ENCODE measurements at places on chromosomes 11 and 22.

DNA sequence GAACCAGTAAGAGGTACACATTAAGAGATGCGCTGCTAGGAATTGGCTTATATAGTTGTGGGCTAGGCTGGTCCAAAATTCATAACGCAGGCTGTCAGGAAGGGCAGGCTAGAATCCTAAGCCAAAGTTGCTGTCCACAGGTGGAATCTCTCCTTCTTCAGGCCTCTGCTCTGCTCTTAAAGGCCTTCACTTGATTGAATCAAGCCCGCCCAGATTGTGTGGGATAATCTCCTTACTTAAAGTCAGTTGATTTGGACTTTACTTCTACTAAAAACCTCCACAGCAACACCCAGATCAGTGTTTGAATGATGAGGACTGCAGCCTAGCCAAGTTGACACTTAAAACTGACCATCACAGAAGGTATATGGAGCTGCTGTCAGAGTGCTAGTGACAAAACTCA, 68.8 kb downstream of the LRRC32 start:
- DNase-seq = no peak

- no peak for DNase-seq
Observed at GRCh38 chr22:25007444-25008106, 55.1 kb downstream of the KIAA1671 start.

DNA sequence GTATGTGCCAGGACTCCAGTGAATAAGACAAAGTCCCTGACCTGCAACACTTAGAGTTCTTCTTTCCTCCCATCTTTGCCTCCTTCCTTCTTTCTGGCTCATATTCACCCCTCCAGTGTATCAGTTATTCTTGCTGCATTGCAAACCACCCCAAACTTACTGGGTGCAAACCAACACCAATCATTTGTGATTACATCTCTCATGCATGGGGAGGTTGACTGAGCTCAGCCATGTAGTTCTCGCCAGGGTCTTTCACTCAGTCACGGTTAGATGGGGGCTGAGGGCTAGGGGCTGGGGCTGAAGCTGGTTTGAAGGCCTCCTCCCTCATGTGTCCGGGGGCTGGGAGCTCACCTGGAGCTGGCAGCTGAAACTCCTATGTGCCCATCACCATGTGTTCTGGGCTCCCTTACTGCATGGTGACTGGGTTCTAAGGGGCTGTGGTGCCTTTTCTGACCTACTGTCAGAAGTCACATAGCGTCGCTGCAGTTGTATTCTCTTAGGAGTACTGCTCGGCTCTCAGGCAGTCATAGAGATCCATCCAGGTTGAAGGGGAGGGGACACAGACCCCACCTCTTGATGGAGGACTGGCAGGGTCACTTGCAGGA, 35.0 kb upstream of the CACNG2 start:
- DNase-seq = no peak

GRCh38 chr11:42975180-42975529, 336.6 kb upstream of the API5 start:
- DNase-seq = no peak

DNA sequence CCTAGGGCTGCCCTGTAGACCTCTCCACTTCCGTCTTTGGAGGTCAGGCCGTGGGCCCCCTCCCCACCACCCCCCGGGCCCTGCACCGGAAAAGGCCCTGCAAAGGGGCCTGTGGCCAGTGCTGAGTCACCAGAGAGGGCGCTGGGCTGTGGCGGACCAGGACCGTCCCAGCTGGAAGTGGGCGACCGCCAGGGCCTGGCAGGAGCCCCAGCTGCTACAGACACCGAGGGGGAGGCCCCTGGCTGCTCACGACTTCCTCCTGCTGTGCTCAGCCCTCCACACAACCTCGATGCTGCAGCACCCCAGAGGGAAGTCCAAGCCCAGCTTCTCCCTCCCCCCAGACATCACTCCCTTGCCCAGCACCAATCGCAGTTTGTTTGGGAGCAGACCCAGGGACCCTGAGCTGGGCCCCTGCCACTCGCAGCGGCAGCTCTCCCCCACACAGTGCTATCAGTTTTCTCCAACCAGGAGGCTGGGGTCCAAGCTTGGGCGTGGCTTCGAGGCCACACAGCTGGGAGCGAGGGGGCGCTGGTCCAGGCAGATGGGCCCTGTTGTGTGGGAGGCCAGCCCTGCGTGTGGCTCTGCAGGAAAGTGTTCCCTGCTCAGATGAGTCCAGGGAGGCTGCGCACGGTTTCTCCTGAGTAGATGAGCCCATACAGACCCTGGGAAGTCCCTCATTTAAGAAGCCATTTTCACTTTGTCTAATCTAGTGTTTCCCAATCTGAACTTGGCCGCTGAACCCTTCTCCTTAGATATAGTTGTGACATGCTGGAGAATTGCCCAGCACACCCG, 5.6 kb upstream of the SH3BP1 start:
- peak; percentile 69 for DNase-seq

DNA sequence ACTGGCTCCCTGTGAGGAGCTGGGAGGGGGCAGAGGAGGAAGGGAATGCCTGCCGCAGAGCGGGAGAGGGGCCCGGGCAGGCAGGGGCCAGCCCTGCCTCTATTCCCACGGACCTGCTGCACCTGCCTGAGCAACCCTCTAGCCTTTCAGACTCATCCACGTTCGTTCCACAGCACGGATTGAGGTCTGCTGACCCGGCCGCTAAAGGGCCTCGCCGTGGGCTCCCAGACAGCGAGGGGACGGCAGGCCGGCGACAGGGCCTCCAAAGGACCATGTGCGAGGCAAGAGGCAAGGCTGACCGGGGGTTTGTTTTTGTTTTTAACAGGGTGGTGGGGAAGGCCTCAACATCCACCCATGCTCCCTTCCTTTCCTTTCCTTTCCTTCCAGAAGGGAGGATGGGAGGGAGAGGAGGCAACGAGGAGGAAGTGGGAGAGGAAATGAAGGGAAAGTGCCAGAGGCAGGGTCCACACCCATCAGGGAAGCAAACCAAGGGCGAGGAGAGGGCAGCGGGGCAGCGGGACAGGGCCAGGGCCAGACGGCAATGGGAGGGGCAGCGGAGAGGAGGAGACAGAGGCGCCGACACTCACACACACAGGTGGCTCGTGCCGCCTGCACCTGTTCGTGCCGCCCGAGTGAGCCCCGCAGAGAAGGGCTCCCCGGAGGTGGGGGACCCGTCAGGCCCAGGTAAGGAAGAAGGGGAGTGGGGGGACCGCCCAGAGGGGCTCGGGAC, 7.5 kb downstream of the LRFN4 start:
- no peak for DNase-seq

DNA sequence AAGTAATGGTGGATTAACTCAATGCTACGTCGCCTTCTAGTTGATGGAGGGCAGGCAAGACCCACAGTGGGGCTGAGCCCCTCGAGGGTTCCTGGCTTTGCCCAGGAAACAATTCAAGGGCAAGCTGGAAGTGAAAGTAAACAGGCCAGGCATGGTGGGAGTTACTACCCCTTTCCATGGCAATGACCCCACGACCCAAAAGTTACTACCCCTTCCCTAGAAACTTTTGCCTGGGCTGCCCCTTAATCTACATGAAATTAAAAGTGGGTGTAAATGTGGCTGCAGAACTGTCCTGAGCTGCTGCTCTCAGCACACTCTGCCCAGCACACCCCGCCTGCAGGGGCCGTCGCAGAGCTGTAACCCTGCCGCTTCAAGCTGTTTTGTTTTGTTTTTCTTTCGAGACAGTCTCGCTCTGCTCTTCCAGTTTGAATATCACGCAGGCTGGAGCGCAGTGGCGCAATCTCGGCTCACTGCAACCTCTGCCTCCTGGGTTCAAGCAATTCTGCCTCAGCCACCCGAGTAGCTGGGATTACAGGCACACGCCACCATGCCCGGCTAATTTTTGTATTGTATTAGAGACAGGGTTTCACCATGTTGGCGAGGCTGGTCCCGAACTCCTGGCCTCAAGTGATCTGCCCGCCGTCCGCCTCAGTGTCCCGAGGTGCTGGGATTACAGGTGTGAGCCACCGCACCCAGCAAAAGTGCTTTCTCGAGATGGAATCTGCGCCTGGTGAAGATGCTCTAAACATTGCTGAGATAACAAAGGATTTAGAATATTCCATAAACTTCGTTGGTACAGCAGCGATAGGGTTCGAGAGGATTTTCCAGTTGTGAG, 5.9 kb upstream of the RNH1 start:
- DNase-seq = no peak

- DNase-seq = no peak
Observed at GRCh38 chr11:18013790-18014507, 1.1 kb upstream of the SERGEF start.

DNA sequence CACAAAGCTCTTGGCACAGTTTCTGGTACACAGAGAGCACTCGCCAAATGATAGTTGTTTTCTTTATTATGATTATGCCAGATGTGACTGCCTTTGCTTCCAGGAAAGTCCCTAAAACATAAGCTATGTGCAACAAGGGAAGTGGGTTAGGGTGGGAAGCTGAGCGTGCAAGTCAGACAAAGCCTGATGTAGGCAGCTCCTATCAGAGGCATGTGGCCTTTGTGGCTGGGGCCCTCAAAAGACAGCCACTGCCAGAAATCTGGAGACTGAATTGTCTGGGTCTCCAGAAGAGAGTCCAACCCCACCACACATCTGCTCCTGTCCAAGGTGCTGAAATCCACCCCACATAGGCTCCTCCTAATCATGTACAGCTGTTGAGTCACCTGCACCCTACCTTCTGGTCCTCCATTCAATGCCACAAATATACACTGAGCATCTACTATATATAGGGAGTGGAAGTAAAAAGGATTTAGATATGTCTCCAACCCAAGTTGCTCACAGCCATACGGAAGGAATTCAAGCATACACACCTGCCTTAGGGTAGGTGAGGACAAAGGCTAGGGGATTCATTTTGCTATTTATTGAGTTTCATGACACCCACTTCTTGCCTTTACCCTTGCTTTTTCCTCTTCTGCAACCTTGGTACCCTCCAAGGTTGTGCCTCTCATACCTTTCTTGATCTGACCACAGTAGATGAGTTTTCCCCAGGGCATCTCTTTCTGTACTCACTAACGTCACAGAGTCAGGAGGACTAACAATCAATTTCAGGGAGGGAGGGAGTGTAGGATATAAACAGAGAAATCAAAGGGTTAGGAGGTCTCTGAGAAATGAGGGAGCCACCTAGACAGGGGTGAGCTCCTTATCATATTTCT, 12.4 kb downstream of the SEC14L3 start:
- DNase-seq = no peak

DNA sequence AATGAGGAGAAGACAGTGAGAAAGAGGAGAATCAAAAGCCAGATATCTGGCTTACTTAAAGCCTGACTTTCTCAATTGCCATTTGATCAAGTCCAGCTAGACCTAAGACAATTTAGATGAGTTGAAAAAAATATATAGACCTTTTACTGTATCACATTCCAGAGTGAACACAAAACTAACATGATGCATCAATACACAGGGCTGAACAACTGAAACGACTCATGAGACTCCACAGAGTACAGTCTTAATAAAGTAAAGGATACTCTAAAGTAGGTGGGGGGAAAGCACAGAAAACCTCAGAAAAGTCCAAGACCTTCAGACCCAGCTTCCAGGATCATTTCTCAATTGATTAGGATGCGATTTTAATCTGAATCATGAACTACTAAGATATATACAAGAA, 95.3 kb upstream of the OR9G4 start:
- DNase-seq = no peak

DNA sequence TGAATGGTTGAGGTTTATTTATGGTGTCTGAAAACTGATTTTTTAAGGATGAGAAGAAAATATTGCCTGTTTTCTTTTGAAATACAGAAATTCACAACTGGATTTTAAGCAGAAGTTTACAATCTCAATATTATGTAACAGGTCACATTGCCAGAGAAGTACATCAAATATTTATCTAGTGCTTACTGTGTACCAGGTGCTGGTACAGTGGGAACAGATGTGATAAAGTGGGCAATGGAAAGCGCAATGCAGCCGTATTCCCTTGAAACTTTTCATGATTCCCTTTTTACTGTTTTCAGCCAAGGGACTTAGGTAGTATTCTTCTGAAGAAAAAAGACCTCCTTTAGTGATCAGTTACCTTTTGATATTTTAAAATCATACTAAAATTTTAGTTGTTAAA, 49.6 kb downstream of the TTC17 start:
- DNase-seq = no peak

DNA sequence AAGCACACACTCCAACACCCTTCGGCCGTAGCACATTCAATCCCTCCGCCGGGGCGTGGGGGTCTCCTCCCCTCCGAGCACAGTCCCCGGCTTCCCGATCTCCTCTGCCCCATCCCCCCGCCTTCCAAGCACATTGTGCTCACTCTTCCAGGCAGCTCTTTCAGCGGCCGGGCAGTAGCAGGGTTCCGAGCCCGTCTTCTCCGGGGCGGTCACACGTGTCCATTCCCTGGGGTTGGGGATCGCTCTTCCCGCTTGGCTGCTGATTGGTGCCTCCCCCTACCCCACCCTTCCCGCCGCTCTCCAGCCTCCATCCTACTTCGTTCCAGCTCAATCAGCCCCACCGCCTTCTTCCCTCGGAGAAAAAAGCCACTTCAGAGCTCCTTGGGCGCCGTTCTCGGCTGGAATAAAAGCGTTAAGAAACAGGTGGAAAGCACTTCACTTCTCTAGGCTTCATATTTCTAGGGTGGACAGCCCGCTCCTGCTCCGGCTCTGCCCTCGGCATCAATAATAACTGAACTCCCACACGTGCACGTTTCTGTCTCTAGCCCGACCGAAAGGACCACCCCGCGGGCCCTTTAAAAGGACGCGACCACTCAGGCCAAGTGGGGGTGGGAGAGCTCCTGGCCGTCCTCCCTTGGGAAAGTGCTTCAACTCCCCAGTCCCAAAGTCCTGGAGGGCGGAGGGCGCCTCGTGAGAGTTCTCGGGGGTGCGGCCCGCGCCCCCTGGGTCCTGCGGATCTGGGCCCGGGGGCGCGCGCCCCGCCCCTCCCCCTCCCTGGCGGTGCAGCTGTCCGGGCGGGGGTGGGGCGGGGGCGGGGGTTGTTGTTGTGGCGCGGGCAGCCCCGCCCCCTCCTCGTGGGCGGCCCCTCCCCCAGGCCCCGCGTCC, 464 bp upstream of the CECR2 start:
- peak; percentile 44 for DNase-seq

GRCh38 chr11:117605331-117605730, 191.7 kb downstream of the DSCAML1 start:
- DNase-seq = no peak

DNA sequence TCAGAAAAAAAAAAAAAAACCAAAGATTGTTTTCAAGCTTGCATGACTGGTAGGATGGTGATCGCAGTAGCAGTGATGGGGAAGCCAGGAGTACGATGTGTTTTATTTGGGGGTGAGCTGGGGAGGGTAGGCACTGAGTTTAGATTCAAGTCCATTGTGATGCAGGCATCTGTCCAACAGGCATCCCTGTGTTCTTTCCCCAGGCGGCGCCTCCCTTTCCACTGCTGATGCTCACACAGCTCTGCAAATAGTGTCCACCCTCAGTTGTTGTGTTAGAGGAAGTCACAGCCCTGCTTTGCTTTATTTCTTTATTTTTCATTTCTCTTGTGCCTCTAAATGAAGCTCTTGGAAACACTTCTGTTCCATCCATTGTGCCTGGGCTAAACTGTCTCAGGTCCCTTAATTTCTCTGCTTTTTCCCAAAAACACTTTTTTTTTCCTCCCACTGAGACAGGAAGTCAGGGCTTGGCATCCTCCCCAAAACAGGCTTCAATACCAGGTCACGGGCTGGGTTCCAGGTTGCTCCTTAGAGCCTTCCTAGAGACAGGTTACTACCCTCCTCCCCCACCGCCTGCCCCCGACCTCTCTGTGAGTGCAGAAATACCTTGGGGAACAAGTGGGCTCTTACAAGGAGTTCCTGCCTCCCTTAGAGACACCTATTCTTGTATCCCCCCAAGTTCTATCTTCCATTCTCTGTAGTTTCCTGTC, 38.6 kb upstream of the HSPA8 start:
- no peak for DNase-seq

GRCh38 chr11:2094354-2095197, 44.6 kb downstream of the IGF2 start:
- DNase-seq = no peak

GRCh38 chr11:54558919-54559318, 44.9 kb downstream of the OR4C46 start:
- DNase-seq = no peak

Data from activated B cell treated with CpG ODN at 0.5 μM for 24 hours (primary cell).